Putamen (tissue), 1 donor: ENCODE measurements at places on chromosomes 13 and 19.

DNA sequence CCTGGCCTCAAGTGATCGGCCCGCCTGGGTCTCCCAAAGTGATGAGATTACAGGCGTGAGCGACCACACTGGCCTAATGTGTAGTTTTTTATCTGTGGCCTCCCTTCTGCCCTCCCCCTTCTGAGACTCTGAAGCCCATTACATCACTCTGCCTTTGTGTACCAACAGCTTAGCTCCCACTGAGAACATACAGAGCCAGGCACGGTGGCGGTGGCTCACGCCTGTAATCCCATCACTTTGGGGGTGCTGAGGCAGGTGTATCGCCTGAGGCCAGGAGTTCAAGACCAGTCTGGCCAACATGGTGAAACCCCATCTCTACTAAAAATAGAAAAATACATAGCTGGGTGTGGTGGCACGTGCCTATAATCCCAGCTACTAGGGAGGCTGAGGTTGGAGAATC lies 12.6 kb downstream of the NCR1 start:
- no peak for DNase-seq

GRCh38 chr13:75544681-75545330 lies 4.8 kb upstream of the UCHL3 start:
- DNase-seq = no peak

DNA sequence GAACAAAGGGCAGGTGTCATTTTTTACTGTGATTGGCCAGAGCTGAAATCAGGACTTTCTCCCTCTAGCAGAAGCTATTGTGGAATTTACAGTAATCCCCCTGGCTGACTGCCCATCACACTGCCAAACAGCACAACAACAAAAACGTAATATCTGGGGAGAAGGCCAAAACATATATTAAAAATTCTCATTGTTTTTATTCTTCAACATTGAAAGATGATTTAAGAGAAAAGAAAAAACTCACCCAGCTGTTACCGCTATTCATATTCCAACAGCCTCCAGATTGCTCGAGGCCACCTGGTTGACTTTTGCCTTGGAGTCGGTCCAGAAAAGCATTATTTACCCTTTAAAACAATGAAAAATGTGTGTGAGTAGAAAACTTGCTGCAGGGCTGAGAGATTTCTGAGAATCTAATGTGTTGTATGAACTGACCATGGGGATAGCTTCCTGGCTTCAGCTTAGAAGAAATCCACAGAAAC lies 97.2 kb downstream of the EPSTI1 start:
- no peak for DNase-seq

DNA sequence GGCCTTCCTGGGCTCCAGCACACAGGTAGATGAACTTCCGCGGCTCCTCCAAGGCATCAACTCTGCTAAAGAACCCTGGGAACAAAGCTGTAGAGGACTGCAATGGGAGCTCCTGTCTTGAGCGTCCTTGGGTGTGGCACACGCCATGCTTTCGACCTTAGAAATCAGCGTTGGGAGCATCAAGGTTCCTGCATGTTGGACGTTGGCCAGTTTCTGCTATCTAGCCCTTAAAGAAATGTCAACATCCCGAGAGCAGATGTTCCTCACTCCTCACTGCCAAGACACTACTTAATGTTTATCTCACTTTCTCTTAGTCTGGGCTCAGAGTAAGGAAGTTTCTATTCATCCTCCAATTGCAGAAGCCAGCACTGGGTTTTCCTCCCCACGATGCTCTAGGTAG lies 70.6 kb upstream of the MEDAG start:
- DNase-seq = no peak

GRCh38 chr13:23856008-23856750 lies 33.0 kb downstream of the MIPEP start:
- peak; percentile 44 for DNase-seq

- DNase-seq = peak; percentile 43
Observed at GRCh38 chr13:53068585-53069520, 40.2 kb downstream of the OLFM4 start.

DNA sequence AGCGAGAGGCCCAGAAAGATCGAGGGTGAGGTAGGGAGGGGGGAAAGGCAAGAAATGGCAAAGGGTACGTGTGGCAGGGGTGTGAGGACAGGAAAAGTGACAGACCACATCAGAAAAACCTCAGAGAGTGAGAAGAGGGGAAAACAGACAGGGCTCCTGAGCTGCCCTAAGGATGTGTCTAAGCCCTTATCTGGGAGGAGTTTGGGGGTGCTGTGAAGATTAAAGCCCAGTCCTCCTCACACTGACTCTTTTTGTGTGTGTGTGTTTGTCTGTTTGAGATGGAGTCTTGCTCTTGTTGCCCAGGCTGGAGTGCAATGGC lies 703 bp upstream of the PTH2 start:
- no peak for DNase-seq

DNA sequence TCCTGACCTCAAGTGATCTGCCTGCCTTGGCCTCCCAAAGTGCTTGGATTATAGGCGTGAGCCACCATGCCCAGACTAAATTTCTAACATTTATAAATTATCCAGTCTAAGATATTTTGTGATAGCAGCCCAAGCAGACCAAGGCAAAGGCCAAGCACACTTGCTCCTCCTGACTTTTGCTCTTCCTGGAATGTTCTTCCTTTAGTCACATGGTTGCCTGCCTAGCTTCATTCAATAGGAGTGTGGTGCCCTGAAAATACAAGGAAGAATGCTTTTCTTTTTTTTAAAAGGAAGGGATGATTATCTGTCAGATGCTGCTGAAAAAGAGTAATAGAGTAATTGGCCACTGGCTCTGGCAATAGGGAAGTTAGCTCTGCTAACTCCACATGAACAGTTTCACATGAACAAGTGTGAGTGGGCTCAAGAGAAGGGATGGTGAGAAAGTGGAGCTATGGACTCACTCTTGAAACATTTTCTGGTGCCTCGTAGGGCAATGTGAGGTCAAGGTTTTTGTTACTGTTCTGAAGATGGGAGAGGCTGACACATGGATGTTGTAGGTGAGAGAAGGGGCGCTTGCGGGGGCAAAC lies 47.1 kb downstream of the USPL1 start:
- no peak for DNase-seq

GRCh38 chr13:34161931-34162543 lies 344.1 kb downstream of the RFC3 start:
- DNase-seq = peak; percentile 7

- no peak for DNase-seq
Observed at GRCh38 chr19:5115351-5115750, 146.4 kb downstream of the KDM4B start.

DNA sequence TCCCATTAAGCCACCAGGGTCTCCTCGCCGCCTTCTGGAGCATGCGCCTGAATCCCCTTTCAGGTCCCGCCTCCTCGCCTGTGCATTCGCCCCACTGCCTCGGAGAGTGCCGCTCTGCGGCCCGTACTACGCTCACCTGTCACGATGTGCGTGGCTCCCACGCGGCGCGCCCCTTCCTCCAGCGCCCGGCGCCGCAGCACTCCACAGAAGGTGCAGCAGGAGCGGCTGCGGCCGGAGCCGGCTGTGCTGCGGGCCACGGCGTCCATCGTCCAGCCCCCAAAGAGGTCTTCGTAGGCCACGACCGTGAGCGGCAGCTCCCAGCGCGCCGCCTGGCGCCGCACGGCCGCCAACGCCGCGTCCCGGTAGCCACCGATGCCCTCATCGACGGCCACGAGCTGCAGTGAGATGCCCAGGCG lies 4.3 kb downstream of the CTU1 start:
- no peak for DNase-seq

DNA sequence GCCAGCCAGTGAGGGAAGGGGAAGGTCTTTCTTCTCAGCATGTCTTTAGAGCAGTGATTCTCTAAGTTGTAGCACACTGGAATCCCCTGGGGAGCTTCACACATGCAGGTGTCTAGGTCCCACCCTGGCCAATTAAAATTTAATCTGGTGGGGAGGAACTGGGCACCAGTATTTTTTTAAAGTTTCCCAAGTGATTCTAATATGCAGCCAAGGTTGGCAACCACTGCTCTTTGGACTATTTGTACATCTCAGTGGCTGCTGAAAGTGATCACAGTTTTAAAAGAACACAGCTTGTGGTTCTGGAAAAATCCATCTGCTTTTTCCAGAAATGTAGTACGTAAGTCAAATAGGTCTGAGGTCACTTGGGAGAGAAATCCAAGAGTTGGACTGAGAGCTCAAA lies 10.7 kb upstream of the KATNAL1 start:
- DNase-seq = no peak

DNA sequence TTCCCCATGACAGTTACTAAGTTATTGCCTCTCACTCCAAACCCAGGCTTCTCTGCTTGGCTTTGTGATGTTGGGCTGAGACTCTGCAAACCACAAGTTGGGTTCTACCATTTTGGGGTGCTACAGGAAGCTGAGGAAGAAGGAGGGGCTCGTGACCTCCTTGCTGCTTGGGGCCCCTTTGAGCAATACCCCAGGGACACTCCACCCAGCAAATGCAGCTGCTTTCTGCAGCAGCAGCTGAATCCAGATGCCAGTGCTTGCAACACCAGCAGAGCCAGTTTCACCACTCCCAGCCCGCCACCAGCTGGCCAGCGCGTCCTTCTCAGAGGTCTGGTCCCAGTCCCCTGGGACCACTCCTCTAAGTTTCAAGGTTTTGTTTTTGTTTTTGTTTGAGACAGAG lies 22.0 kb upstream of the UBAC2 start:
- no peak for DNase-seq

DNA sequence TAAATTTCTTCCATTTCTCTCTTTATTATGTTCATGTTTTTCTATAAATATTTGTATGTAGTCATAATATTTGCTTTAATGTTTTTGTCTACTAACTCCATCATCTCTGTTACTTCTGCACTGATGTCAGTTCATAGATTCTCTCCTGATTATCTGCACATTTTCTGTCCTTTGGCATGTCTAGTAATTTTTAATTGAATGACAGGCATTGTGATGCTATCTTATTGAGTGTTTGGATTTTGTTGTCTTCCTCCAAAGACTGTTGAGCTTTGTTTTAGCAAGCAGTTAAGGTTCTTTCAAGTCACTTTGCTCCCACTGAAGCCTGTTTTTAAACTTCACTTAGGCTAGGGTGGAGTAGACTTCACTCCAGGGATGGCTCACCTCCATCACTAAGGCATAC lies 276.8 kb downstream of the DLEU7 start:
- DNase-seq = no peak

GRCh38 chr13:112730157-112730671 lies 40.4 kb downstream of the ATP11A start:
- DNase-seq = no peak

DNA sequence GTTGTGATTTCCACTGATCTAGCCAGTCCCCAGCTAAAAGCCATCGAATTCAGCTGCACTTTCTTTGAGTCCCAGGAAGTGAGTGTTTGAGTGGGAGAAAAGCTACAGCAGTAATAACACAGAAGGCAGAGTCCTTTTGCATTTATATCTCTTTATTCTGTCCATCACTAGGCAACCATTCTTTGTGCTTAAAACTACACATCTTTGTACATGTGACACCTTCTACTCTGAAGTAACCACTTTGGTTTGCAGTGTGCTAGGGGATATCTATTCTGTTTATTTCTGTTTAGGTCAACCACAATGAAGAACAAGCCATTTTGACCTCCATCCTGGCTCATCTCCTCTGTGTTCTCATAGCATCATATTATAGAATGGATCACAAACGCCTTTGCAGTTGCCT lies 226.0 kb upstream of the SERP2 start:
- no peak for DNase-seq

DNA sequence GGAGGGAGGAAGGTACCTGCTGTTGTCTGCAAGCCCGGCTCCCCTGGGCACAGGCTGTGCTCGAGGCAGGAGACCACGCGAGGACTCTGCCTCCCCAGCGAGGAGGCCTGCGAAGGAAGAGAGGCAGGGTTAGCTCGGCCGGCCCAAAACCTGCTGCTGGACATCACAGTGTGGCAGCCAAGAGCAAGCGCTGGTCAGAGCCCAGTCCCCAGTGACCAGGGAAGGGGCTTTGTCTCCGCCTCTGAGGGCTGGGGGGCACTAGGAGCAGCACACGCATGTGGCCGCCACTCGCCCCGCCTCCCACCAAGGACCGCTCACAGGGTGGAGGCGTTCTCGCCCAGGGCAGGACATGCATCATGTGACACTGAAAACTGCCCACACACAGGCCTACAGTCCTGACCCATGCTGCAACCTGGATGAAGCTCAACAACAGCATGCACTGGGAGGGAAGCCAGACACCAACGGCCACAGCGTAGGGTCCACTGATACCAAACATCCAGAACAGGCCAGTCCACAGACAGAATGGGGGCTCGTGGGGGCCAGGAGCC lies 8.5 kb downstream of the MIER2 start:
- no peak for DNase-seq

DNA sequence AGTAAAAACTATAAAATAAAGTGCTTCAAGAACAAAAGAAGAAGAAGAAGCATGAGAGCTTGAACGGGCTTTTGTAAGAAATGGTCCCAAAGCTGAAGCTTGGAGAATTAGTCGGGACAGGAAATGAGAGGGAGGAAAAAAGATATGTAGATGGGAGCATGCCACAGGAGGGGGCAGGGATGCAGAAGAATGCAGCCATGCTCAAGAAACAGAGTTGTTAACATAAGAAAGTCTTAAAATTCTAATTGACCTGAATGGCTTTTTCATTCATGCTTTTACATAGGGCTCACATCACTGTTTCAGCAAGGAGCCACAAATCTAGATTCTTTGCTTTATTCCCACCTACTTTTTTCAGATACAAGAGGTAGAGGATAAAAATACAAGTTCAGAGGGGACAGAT lies 27.7 kb upstream of the NBEA start:
- DNase-seq = no peak

DNA sequence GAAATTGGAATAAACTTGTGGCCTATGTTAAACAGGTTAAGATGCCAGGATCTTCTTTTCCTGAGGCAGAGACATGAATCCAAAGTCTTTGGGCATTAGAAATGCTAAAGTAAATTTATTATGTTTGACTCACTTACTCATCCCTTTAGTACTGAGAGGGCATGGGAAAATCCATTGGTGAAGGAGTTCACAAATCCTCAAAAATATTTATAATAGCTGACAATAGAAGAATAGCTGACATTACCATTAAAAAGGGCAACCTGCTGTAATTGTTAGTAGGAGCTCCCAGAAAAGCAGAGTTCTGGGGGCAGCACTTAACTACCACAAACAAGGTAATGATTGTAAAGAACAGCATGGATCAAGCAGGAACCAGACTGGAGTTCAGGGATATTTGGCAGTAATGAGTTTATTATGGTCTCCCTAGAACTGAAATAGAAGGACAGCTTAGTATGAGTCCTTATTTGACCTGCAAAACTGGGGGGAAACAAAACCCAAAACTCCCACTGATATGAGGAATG lies 285.8 kb upstream of the KLHL1 start:
- DNase-seq = no peak

- DNase-seq = no peak
Observed at GRCh38 chr13:49226613-49227012, 6.5 kb downstream of the MLNR start.

GRCh38 chr13:21330126-21330861 lies 128.8 kb downstream of the ZDHHC20 start:
- DNase-seq = no peak

GRCh38 chr13:99968521-99969452 lies 2.8 kb downstream of the ZIC5 start:
- no peak for DNase-seq
